ENCODE measurements at places on chromosomes 4 and X.

DNA sequence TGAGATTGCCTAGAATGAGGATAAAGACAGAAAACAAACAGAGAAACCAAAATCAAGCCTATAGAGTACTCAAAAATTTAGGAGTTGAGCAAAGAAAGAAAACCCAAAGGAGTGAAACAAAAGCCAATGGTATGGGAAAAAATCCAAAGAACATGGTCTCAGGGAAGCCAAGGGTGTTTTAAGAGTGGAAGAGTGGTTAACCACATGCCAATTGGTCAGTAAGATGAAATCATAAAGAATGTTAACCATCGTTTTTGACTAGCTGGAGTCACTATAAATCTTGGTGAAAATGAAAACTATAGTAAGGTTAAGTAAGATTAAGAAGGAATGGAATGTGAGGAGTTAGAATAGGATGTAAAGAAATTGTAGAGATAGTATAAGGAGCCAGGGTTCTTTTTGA lies 64.7 kb upstream of the RPL34 start:
- no peak for ATAC-seq

- no peak for ATAC-seq
Measured at GRCh38 chr4:5922556-5922955, 29.7 kb upstream of the CRMP1 start.

- ATAC-seq: no peak
Measured at GRCh38 chr4:1170976-1171310, 1.4 kb downstream of the SPON2 start.

GRCh38 chr4:128861856-128862518 lies 52.5 kb downstream of the JADE1 start:
- peak; percentile 50 for ATAC-seq

DNA sequence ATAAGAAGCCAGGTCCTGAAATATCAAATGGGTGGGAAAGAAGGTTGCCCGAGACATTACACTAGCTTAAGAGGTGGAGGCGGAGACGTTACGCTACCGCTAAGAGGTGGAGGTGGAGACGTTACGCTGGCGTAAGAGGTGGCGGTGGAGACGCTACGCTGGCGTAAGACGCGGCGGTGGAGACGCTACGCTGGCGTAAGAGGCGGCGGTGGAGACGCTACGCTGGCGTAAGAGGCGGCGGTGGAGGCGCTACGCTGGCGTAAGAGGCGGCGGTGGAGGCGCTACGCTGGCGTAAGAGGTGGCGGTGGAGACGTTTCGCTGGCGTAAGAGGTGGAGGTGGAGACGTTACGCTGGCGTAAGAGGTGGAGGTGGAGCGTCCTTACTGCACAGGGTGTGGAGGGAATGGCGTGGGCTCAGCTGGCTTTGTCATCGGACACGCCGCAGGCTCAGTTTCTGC lies 12.8 kb downstream of the CYP4V2 start:
- no peak for ATAC-seq

GRCh38 chrX:9462456-9462855 lies 2.4 kb upstream of the TBL1X start:
- no peak for ATAC-seq

Data from stimulated activated memory B cell treated with anti-CD40 and anti-IgM and Interleukin-4, amounts not matched to agents 10 μg/mL and 1 μg/mL and 100 μg/mL, for 72 hours (primary cell).